ENCODE measurements at places on chromosomes 11 and 22.

DNA sequence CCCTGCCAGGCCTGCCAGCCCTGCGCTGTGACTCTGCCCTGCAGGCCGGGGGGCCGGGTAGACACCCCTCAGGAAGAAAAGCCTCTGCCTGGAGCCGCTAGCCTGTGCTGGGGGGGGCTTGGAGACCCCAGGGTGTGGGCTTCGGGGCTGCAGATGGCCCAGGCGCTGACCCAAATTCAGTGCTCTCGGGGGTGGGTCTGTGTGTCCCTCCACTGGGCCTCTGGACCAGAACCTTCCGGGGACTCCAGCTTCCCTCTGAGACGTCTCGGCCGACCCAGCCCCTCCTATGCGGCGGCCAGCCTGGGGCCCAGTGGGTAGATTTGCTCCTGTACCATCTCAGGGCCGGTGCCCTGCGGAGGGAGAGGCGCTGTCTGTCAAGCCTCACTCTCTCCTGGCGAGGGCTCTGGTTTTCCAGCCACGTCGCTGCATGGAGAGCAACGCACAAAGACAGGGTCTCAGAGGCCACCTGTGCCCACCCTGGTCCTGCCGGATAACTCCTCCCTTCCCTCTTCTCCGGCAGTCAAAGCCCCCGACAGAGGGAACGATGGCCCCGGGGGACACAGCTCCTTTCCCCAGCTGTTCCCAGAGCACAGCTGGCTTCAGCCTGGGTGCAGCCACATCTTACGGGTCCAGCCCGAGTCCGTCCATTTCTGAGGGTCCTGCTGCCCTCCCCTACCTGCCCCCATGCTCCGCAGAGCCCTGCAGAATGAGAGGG lies 40.1 kb upstream of the TOLLIP start:
- no peak for DNase-seq

DNA sequence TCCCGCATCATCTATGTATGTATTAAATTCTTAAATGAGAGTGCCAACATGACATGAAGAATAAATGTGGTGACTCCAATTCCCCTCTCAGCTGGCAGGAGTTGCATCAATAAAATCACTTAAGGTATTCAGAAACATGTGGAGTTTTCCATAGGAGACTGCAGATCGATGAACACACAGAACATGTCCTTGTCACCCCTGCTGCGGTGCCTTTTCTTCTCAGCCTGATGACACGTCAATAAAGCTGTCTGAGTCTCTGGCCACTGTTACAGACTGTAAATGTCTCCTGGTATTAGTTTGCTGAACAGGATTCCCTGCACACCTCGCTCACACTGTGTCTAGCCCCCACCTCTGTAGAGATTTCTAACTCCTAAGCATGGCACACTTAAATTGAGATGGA lies 460.5 kb downstream of the LRRC4C start:
- no peak for DNase-seq

DNA sequence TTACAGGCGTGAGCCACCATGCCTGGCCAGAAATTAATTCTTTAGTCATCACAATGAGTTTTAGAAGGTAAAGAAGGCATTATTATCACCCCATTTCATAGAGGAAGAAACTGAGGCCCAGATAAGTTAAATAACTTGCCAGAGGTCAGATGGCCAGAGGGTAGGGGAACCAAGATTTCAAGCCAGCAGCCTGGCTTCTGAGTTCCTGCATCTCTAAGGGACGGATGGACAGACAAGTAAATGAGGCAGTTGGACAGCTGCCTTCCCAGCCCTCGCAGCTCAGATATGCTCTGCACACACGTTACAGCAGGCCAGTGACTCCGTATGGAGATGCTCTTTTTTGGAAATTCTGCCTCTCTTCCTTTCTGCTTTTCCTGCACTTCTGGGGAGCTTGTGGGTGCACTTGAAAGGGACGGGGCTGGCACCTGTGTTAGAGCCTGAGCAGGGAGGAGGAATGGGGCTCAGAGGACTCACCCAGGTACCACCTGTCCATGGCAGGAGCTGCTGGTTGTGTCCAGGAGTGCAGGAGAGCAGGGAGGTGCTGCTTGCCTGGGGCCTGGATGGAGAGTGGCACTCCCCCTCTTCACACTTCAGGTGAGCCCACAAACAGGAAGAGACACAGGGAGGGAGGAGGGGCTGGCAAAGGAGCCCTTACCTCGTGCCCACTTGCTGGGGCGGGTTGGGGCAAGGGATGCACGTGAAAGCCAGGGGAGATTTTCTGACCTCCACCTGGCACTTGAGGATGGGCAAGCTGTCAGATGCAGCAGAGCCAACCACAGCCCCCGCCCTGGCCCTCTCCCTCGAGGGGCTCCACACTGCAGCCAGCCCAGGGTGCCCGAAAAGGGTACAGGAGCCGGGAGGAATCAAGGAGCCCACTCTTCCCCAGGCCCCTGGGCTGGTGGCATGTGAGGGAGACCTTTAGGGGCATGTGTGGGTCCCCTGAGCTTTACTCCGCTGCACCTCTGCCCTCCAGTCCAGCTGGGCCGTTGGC lies 3.3 kb upstream of the FXYD2 start:
- no peak for DNase-seq

GRCh38 chr11:102603576-102603975 lies 21.6 kb downstream of the MMP20 start:
- DNase-seq: no peak

GRCh38 chr11:117303101-117303500 lies 12.0 kb downstream of the BACE1-AS start:
- no peak for DNase-seq

GRCh38 chr11:87300640-87301380 lies 263.1 kb downstream of the TMEM135 start:
- no peak for DNase-seq

DNA sequence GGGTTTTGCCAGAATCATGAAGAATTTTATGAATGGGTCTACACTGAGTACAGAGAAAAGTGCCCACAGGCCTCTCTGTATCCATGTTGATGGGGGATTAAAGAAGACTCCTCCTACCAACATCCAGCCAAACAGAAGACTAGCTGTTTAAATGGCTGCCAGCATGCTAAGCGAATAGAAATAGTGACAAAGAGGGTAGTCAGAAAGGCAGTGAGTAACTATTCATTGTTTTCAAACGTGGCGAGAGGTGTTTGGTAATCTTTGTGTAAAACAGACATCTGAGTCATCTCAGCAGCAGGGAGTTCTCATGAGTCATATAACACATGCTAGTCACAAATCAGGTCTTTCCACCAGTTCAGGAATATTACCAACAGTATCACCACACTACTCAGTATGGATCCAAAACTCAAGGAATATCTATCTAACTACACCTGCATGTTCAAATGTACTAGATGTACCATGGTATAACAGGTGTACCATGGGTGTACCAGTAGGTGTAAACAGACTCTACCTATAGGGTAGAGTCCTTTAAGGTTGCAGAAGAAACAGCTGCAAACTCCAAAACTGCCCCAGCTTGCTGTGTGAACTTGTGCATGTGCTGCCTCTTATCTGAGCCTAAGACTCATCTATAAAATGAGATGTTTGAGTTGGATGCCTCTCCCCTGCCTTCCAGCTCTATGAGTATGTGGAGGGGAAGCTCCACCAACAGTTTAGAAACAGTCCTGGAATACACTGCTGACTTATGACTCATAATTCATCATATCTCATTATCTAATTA lies 82.0 kb downstream of the SLC1A2 start:
- no peak for DNase-seq

GRCh38 chr22:23539135-23539838 lies 40.8 kb downstream of the IGLL1 start:
- DNase-seq: peak; percentile 50

- DNase-seq: peak; percentile 79
These were observed at the start of gene HDHD5 for GRCh38 chr22:17158568-17159503. HDHD5 (minus strand) TSS chr22:17159277; CDS start chr22:17159251, 26 bp downstream.

- DNase-seq: no peak
These were observed 1.7 kb downstream of the TRPM5 start for GRCh38 chr11:2442589-2442988.

DNA sequence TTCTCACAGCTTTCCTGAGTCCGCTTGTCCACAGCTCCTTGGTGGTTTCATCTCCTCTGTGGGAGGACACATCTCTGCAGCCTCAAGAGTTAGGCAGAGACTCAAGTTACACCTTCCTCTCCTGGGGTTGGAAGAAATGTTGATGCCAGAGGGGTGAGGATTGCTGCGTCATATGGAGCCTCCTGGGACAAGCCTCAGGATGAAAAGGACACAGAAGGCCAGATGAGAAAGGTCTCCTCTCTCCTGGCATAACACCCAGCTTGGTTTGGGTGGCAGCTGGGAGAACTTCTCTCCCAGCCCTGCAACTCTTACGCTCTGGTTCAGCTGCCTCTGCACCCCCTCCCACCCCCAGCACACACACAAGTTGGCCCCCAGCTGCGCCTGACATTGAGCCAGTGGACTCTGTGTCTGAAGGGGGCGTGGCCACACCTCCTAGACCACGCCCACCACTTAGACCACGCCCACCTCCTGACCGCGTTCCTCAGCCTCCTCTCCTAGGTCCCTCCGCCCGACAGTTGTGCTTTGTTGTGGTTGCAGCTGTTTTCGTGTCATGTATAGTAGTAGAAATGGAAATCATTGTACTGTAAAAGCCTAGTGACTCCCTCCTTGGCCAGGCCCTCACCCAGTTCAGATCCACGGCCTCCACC lies 11.7 kb downstream of the RASD2 start:
- peak; percentile 73 for DNase-seq

- DNase-seq: no peak
These were observed 2.8 kb downstream of the SIPA1 start for GRCh38 chr11:65640483-65641296.

- no peak for DNase-seq
These were observed at the start of gene MRGPRF for GRCh38 chr11:69013009-69013951. MRGPRF (minus strand) TSS chr11:69013246; CDS start chr11:69009901, 3,345 bp downstream.

DNA sequence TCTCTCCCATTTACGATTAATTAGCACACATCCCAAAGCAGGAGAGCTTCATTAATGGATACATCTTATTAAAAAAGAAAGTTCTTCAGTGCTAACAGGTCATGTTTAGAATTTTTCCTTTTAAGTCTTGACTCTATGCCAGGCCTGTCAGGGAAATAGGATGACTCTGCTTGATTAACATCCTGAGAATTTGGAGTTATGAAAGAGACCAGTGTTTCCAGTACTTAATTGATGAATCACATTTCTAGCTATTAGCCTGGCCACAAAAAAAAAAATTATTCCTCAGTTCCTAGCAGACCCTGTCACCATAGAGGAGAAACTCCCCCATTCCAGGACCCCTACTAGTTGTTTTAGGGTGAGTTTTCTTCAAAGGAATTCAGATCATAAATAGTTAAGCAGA lies 23.6 kb upstream of the ME3 start:
- DNase-seq: no peak

DNA sequence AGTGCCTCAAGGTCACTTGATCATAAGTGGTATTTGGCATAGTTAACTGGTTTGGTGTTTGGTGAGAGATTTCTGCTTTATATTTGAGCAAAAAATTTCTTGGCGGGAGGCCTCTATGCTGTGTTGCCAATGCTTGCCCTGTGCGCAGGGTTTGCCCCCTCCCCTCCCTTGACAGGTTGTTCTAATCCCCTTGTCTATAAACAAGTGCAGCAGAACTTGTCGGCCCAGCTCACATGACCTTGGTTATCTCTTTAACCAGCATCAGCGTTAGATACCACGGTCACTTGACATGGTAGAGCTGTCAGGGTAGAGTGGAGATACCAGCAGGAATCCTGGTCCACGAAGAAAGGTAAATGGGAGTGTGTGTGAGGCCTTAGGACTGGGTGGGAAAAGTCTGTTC lies 35.6 kb downstream of the MARK2 start:
- no peak for DNase-seq

- no peak for DNase-seq
These were observed 672.1 kb downstream of the TBC1D22A start for GRCh38 chr22:47434336-47435203.

Measured in stimulated activated CD4-positive, alpha-beta T cell treated with anti-CD3 and anti-CD28 coated beads, TNF-alpha, amount 100 ng/mL, for 1 hour (primary cell).